Activated T-cell treated with anti-CD3 and anti-CD28 coated beads, Interleukin-2, amount 50 U/mL, for 48 hours (primary cell): ENCODE measurements at places on chromosomes 7 and 10.

DNA sequence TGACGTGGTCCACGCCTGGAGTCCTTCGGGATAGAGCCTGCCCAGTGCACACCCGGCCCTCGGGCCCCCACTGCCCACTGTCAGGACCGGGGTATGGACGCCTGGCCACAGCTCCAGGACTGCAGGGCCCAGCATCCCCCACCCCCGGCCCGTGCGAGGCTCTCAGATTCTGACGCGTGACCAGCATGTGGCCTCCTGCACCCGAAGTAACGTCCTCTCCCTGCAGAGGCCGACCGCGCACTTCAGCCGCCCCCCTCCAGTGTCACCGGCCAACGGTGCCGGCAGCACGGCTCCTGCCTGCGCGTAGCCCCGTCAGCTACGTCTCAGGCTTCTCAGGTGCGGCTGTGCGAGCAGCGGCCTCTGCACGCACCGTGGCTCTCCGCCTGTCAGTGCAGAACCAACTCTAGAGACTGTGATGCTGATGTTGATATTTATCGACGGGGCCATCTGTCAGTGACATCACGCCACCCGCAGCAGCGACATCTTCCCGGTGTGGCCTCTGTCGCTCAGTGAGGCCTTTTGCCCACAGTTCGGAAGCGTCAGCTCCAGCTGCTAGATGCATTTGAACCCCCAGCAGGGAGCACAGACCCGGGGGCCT is 40.1 kb upstream of the ADGRA1 start:
- DNase-seq = no peak

DNA sequence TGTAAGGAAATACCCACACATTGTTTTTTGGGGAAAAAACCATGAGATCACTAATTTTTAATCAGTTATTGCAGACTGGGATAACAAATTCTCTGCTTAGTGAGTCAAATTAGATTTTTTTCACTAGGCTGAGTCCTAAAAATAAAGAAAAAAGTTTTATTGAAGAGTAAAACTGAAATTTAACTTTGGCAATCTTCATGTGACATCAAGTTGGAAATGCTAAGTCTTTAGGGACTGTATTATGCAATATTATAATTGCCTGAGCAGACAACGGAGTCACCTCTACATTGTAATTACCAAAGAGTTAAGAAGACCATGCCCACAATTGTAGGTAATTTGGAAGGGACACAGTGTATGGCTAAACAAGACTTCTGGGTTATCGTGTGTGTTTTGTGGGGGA is 2.2 kb upstream of the CLEC5A start:
- no peak for DNase-seq

- no peak for DNase-seq
These were observed 146.0 kb downstream of the EVX1 start for GRCh38 chr7:27388561-27388960.

GRCh38 chr10:58662314-58662713 is 149.6 kb downstream of the BICC1 start:
- no peak for DNase-seq

DNA sequence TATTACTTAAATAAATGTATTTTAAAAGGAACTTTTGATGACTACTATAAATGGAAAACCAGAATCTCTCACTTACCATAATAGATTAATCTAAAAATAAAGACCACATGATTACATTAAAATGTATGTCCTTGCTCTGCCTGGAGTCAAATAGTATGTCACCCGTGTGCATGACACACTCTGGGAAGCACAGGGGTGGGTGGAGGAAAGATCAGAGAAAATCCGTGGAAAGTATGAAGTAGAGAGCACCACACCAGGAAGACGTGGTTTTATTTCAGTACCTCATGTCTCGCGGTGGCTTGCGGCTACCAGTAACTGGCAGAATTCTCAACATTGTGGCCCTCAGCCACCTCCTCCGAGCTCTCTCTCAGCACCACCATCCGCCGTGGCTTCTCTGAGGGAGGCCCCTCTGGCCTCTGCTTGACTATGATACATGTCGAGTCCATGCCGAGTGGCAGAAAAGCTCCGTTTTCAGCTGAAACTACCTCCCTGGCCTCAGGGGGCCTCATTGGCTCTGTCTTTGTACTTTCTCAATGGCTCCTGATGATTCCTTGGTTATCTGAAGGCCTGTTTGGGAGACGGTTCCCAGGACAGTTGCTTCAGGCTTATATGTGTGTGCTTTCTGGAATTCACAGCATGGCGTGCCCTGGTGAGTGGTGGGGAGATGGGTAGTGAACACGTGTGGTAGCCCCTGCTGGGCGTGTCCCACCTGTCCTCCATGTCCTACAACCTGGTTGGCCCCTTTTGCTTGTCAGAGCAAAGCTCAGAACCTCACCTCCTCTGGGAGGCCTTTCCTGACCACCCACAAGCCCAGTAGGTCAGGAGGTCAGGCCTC is 49.8 kb downstream of the LHPP start:
- DNase-seq = no peak

- DNase-seq = no peak
These were observed 140.7 kb downstream of the PFKFB3 start for GRCh38 chr10:6343305-6344010.

DNA sequence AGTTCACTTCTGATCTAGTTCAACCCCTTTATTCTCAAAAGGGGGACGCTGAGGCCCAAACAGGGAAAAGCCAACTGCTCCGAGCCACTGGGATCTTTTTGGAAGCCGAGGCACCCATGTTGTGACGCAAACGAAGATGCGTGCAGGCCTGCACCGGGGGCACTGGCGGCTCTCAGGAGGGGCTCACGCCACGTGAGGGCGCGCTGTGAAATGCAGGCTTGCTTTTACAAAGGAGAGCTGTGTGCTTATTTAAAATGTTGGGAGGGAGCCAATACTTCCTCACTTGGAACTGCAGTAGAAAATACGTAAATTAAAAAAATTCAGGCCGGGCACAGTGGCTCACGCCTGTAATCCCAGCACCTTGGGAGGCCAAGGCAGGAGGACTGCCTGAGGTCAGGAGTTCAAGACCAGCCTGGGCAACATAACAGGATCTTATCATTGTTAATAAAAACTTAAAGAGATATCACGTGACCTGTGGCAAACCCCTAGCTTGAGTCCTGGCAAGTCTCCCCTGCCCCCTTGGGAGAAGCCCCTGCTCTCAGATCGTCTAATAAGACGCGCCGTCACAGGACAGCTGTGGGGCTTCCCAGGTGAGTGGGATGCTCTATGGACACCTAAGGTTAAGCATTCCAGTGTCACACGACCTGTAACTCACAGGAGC is 16.3 kb downstream of the BRI3 start:
- DNase-seq = no peak

DNA sequence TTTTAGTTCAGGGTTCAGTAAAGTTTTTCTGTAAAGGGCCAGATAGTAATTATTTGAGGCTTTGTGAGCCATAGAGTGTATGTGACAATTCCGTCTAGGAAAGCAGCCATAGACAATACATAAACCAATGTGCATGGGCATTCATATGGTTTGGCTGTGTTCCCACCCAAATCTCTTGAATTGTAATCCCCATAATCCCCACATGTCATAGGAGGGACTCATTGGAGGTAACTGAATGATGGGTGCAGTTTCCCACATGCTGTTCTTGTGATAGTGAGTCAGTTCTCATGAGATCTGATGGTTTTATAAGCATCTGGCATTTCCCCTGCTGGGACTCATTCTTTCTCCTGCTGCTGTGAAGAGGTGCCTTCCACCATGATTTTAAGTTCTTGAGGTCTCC is 29.9 kb downstream of the SEC61G start:
- no peak for DNase-seq

GRCh38 chr7:107803009-107803610 is at the start of gene SLC26A3:
Gene SLC26A3, minus strand, starts transcription at chr7:107803223. Its CDS starts 8,714 bp downstream, at chr7:107794509.
- DNase-seq = no peak
